SW480 (cell line): ENCODE measurements at places on chromosomes 11 and 22.

- no peak for DNase-seq
Observed at GRCh38 chr22:47213571-47214230, 451.3 kb downstream of the TBC1D22A start.

DNA sequence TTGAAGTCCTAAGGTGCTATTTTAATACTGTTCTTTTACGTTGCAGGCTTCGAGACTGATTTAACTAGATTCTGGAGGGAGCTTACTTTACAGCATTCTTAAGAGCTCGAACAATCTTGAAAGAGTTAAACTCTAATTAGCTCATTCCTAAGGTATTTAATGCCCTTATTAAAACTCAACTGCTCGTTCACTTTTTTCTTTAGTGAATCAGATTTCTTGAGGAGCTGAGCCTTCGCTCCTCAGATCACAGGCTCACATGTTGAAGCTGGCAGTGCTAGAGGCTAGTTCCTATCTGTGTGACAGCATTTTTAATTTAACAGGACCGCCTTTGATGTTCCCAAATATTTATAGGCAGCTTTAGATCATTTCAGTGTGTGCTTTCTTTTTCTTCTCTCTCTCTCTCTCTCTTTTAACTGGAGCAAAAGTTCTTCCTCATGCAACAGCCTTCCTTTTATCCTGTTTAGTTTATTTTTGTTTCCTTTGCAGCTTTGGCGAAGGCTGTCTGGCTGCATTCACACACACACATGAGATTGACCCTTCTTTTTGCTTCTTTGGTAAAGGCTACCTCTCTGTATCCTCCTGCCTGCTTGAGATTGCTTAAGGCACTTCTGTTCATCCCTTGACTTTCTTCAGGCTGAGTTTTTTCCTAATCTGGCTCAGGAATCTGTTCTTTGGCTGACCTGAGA, 21.0 kb downstream of the ZNRF3 start:
- no peak for DNase-seq

DNA sequence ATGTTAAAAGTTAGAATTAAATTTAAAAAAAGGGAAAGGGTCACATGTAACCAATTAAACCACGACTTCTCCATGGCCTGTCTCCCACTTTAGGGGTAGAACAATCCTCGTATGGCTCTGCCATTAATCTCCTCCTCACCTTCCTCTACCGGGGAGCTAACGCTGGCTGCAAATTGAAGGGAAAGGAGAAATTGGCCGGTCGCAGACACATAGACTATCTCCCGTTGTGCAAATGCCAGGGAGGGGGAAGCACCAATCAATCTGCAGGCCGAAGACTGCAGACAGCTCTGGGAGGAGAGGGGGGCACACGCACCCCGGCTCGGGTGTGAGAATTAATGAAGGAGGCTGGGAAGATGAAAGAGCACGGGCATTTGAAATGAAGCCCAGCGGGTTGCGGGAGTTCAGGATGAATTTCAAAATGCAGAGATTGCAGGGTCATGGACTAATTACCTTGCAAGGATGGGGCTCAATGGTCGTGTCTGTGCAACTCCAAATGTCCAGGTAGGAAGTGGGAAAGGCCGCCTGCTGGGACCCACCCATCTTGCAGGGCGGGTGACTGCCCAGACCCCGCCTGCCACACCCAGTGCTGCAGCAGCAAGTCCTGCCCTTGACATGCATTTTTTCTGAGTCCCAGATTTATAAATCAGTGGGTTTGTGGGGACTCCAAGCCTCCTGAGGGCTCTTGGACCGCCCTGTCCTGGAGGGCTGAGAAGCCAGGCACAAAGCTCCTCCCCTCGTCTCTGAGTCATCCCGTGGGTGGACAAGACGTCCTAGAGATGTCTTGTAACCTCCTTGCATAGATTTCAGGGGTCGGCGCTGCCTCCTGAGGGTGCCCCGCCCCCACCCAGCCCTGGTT, 534.2 kb downstream of the TBC1D22A start:
- DNase-seq: no peak

DNA sequence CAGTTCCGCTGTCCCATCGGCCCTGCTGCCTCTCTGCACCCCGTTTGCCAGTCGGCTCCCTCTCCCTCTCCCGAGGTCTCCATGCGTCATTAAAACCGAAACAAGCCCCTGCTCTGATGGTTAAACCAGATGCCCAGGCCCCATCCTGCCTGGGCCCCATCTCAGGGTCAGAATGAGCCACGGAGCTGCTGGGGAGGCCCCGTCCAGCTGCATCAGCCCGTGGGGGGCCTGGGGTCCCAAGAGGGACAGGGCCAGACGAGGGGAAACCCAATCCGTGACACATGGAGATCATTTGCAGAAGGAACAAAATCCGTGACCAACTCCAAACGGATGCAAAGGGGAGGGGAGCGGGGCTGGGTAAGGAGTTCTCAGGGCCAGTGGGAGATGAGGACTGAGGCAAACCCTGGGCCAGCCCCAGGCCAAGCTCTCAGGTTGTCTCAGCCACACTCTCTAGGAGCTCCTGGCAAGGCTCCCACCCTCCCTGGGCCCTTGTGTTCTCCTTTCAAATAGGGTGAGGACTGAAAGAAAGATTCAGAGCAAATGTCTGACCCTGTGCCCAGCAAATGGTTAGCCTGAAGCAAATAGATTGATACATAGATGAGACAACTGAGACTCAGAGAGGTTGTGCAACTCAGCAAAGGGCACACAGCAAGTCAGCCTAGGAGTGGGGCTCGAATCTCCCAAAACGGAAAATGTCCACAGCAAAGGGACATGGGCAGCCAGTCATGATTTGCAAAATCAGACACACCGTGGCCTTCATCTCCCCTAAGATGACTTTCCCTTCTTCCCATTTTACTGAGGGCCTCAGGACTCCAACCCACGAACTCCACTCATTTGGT, 162.1 kb downstream of the MN1 start:
- DNase-seq: no peak

DNA sequence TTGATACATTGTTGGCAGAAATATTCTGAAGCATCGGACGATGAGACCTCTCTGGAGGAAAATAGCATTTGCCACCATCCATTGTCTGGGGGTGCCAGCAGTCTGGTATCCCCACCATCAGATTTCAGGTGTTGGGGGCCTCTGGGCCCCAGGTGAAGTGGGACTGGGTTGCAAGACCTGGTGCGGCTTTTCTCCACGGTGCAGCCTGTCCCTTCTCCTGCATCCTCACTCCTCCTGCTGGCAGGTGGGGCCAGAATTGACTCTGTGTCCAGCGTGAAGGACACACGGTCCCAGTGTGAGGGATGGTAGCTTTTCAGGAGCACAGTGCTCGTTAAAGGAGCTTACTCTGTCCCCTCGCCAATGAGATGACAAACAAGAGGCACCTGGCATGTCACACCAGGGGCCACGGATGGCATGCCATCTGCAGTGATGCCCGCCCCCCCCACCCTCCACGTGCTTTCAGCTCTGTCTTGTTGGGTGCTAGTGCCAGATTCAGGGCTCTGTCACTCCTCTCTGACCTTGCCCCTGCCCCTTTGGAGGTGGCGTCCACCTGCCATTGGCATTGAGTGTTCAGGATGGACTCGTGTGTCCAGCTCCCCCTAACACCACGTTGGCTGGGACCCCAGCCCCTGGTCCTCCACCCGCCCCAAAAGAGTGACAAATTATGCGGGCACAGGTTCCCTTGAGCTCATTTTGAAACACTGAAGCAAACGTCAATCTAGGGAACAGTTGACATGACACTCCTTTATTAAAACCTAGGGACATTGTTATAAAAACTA, 62.4 kb downstream of the PARVG start:
- no peak for DNase-seq

- DNase-seq: no peak
Observed at GRCh38 chr22:27210111-27210730, 552.8 kb downstream of the MIAT start.

DNA sequence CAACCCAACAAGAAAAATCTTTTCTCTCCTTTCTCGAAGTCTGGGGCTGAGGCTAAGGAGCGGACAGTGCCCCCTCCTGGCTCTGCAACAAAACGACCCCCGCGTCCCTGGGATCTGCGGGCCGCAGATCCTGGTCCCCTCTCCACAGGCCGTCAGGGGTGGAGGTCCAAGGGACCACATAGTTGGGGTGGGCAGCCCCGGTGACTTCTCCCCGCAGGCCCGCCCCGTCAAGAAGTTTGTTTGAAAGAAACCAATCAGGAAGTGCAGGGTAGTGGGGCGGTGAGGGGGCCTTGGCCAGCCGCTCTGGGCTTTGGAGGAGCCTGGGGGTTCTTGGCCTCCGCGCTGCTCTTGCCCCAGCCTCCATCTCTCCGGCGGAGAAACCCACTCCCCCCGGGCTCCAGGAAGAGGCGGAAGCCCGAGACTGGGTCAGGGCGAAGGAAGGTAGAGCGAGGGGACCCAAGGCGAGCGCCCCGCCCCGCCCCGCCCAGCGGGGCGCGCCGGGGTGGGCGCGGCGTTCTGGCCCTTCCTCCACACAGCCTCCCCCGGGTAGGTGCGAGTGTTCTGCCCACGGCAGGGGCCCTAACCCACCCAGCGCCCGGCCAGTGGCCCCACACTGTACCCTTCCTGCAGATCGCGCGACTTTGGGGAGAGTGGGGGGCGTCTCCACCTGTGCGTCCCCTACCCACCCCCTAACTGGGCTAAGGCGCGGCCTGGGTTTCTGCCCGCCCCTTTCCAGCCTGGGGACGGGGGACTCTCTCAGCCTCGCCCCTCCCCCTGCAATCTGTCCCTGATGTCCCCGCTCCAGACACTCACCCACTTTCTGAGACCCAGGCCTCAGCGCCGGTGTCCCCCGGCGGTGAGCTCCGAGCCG, 1.3 kb downstream of the TP53I11 start:
- DNase-seq: no peak

GRCh38 chr11:105861225-105861624, 160.8 kb downstream of the MSANTD4 start:
- peak; percentile 21 for DNase-seq

DNA sequence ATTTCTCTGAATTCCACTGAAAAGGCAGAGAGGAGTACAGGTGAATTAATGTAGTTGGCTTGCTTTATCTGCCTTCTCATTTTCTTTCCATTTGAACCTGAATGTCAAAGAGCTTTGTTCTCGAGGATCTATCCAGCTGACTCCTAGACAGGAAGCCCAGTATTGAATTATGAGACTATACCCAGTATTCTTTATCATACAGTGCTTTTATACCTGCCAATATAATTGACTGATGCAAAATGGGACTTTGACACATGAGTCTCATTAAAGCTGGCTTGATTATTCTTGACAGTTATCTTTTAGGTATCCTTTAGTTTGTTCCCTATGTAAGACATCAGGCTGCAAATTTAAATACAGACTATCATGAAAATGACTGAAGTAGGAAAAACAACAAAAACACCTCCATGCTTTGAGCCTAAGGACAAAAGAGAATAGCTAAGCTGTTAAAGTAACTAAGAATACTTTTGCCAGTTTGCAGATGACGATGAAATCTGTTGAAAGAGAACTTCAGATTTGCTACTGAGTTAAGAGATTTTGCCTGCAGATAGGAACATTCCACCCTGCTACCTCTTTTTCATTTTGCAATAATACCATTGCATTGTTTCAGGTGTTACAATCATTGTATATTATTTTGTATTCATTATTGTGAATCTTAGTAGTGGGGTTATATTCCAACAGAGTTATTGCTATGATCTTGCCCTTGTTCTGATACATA, 117.1 kb downstream of the ENTHD1 start:
- no peak for DNase-seq

- DNase-seq: no peak
Observed at GRCh38 chr11:124869331-124869730, 4.1 kb downstream of the ROBO3 start.

DNA sequence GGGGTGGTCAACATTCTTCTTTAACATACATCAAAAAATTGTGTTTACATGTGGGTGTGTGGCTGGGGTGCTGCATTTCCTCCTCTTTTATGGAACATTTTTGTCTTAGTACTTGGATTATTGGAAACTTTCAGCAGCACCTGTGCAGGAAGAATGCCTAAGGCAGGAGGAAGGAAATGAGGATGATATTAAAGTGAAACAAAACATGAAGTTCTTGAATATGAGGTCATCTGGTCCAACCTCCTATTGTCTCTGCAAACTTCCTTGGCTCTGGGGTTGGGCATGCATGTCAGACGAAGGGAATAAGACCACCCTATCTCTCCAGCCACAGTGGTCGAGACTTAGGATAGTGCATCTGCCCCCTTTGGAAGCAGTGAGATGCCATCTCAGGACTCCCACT, 20.6 kb upstream of the OR9Q1 start:
- no peak for DNase-seq

- DNase-seq: peak; percentile 36
Observed at GRCh38 chr11:66335531-66336233, 552 bp downstream of the RIN1 start.

DNA sequence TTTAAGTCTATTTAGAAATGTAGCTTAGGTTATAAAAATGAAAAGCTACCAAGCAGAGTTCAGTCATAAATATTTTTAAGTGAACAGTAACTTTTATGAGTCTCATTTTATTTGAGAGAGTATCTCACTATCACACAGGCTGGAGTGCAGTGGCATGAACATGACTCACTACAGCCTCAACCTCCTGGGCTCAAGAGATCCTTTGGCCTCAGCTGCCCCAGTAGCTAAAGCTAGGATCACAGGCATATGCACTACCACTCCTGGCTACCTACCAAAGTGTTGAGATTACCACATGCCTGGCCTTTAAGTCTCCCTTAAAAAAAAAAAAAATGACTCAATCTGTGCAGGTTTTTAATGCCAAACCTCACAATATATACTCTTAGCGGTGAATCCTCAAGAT, 34.7 kb upstream of the CLNS1A start:
- no peak for DNase-seq

DNA sequence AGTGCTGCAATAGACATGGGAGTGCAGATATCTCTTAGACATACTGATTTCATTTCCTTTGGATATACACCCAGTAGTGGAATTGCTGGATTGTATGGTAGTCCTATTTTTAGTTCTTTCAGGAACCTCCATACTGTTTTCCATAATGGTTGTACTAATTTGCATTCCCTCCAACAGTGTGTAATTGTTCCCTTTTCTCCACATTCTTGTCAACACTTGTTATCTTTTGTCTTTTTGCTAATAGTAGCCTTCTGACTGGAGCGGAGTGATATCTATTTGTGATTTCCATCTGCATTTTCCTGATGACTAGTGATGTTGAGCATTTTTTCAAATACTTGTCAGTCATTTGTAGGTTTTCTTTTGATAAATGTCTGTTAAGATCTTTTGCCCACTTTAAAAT, 128.9 kb downstream of the CTNND1 start:
- DNase-seq: no peak

DNA sequence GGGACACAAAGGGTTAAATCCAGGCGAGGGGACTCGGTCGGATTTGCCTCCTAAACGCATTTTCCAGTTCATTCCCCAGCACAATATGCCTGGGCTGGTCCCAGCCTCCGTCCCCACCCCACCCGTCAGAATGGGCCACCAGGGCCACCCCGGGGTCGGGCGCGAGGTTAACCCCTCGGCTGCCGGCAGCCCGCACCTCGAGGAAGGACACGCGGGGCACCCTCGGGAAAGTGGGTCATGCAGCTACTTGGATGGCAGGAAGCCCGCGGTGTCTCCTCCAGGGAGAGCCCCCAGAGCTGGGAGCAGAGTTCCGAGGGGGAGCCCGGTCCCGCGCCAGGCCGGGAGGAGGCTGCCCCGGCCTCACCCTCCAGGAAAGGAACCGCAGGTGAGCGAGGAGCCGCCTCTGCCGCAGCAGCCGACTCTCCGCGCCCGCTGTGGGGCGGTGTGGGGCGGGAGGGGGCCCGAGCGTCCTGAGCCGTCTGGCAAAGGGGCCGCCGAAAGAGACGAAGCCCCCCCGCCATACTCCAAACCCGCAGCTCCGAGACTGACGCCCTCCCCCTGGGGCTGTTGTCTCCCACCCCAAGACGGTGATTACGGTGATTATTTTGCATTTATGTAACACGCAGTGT, 1.4 kb downstream of the NECTIN1 start:
- DNase-seq: no peak

- no peak for DNase-seq
Observed at GRCh38 chr11:14254533-14255237, 104.3 kb downstream of the RRAS2 start.

GRCh38 chr11:76131671-76132631, 74.4 kb downstream of the WNT11 start:
- DNase-seq: no peak
